ENCODE measurements at places on chromosomes 3 and 15. TPM values are rescaled to one million over a fixed set of nuclear protein-coding genes. Genes with fewer than 3 reads are reported as not detected.

GRCh38 chr15:90063770-90064247 is 38.5 kb downstream of the IDH2 start:
- no peak for DNase-seq
- H3K4me1 ChIP-seq = peaks cover 40% of the 10 kb centered on the region
- H3K27me3 ChIP-seq = no peaks in the 10 kb centered on the region

GRCh38 chr3:11381563-11381962 is 109.4 kb downstream of the ATG7 start:
- no peaks in the 10 kb centered on the region for H3K27me3 ChIP-seq
- DNase-seq = no peak
- no peaks in the 10 kb centered on the region for H3K4me1 ChIP-seq
- no peak overlapping the region for H3K27ac ChIP-seq

DNA sequence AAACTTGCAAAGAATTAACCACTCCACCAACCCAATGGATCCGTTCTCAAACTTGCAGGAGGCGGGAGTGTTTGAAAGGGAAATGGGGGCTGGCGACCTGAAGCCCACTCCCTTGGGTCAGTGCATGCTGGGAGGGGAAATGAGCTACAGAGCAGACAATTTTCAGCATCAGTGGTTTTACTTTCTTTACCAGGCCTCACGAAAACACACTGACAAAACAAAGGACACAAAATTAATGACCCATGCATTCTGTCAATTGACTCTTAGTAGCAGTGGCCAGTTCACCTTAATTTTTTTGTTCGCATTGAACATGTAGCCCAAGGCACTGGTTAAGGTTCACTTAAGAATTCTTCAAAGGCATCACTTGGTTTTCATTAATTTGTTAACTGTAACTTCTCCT is 413.5 kb downstream of the MECOM start:
- no peak overlapping the region for H3K4me3 ChIP-seq
- no peaks in the 10 kb centered on the region for H3K4me1 ChIP-seq
- no peaks in the 10 kb centered on the region for H3K27me3 ChIP-seq
- H3K36me3 ChIP-seq = no peaks in the 10 kb centered on the region
- DNase-seq = no peak
- no peak overlapping the region for H3K27ac ChIP-seq

- no peaks in the 10 kb centered on the region for H3K27me3 ChIP-seq
- no peak overlapping the region for H3K4me3 ChIP-seq
- peaks cover 22% of the 10 kb centered on the region for H3K36me3 ChIP-seq
Measured at GRCh38 chr3:52401551-52401950, 43.4 kb downstream of the SEMA3G start.

- no peaks in the 10 kb centered on the region for H3K36me3 ChIP-seq
- H3K27ac ChIP-seq = no peak overlapping the region
- no peak for DNase-seq
- H3K4me3 ChIP-seq = no peak overlapping the region
Measured at GRCh38 chr15:73015493-73015892, 36.8 kb upstream of the NEO1 start.

- H3K36me3 ChIP-seq = no peaks in the 10 kb centered on the region
- no peak overlapping the region for H3K4me3 ChIP-seq
- no peaks in the 10 kb centered on the region for H3K27me3 ChIP-seq
- H3K27ac ChIP-seq = peak overlapping the region; percentile 18
- no peaks in the 10 kb centered on the region for H3K4me1 ChIP-seq
Measured at GRCh38 chr15:70714565-70714964, 48.8 kb downstream of the UACA start.

DNA sequence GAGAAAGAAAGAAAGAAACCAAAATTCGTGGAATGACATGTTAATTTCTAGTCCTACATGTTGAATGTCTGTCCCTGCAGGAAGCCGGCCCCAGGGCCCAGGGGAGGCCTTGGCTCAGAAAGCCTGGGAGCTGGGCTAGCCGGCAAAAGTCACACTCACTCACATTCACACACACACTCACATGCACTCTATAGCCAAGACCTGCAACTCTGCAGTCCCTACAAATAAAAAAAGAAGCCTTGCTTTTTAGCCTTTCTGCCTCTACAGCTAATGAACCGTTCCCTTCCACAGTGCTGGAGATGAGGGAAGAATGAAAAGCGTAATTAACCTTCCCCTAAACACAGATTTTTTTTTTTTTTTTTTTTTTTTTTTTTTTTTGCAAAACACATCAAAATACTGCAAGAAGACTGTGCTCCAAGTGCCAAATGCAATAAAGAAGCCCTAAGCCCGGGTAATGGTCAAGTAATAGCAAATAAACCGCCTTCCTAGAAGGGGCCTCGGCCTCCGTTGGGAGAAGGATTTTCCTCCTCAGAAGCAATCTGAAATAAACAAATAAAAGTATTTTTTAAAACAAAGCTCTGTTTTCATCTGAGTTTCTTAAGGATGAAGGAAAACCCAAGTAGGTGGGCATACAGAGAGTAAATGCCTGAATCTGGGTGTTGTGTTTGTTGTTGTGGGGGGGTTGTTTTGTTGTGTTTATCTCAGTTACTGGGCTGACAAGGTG is 4.3 kb downstream of the MECOM start:
- DNase-seq = no peak
- H3K27me3 ChIP-seq = peaks cover 8% of the 10 kb centered on the region
- no peaks in the 10 kb centered on the region for H3K4me1 ChIP-seq
- H3K4me3 ChIP-seq = no peak overlapping the region
- H3K36me3 ChIP-seq = no peaks in the 10 kb centered on the region
- no peak overlapping the region for H3K27ac ChIP-seq

- no peak for DNase-seq
- no peaks in the 10 kb centered on the region for H3K4me1 ChIP-seq
- H3K27ac ChIP-seq = no peak overlapping the region
- no peak overlapping the region for H3K4me3 ChIP-seq
- no peaks in the 10 kb centered on the region for H3K27me3 ChIP-seq
Measured at GRCh38 chr15:85743392-85744055, 51.2 kb downstream of the KLHL25 start.

DNA sequence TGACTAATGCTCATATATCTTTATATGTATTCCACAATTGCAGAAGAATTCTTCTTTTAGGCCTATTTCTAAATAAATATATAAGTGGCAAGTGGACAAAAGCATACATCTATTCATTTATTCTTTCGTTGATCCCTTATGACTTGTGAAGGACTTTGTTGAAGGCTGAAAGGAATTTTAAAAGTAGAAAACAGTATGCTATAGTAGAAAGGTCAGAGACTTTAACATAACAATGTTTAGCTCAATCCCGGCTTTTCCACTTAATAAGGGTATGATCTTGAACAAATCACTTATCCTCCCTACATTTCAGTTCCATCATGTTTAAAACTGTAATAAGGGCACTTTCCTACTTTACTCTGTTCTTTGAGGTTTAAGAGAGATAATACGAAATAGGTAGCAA is 672.9 kb downstream of the MECOM start:
- no peaks in the 10 kb centered on the region for H3K27me3 ChIP-seq
- H3K27ac ChIP-seq = no peak overlapping the region
- no peaks in the 10 kb centered on the region for H3K4me1 ChIP-seq
- no peaks in the 10 kb centered on the region for H3K36me3 ChIP-seq
- no peak for DNase-seq
- H3K4me3 ChIP-seq = no peak overlapping the region

- H3K27ac ChIP-seq = no peak overlapping the region
- H3K27me3 ChIP-seq = no peaks in the 10 kb centered on the region
- no peak for DNase-seq
- no peak overlapping the region for H3K4me3 ChIP-seq
- no peaks in the 10 kb centered on the region for H3K4me1 ChIP-seq
Measured at GRCh38 chr15:42193383-42193782, 14.7 kb downstream of the VPS39 start.

DNA sequence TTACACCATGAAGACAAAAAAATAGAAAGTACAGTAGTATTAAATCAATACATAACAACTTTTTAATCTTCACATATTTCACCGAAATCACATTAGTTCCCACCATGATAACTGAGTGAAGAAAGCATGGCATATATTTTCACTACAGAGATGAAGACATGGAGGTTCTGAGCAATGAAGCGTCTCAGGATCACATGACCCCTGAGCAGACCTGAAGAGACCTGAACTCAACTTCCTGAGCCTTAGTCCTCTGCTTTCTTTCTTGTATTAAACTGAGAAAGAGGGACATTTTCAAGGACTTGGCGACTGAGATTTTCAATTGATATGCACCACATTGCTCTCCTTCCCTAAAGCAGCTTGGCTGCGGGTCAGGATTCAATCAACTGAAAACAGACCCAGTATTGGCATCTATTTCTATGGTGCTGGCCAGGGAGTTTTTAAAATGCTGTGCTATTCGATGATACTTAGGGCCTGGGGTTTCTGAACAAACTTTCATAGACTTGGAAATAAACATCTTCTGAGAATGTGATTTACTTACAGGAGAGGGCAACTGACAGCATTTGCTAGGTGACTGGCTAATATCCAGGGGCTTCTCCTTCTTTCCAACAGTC is 165.1 kb downstream of the LSAMP start:
- H3K4me3 ChIP-seq = no peak overlapping the region
- H3K36me3 ChIP-seq = no peaks in the 10 kb centered on the region
- no peak for DNase-seq

DNA sequence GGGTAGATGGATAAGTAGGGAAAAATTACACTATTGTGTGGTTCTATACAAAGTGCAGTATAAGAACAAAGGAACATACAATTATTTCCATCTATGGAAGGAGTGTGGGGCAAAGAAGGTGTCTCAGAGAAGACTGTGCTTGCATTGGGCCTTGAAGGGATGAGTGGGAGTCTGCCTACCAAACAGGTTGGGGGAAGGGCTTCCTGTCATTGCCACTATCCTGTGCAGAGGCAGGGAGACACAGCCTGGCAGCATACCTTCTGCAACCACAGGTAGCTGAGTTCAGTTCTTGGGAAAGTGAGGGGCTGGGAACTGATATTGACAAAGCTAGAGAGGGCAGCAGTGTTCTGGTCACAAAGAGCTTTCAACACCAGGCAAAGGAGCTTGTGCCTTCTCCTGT is 3.4 kb downstream of the TIMP4 start:
- no peaks in the 10 kb centered on the region for H3K27me3 ChIP-seq
- H3K27ac ChIP-seq = no peak overlapping the region
- no peaks in the 10 kb centered on the region for H3K4me1 ChIP-seq
- H3K4me3 ChIP-seq = no peak overlapping the region
- H3K36me3 ChIP-seq = no peaks in the 10 kb centered on the region

DNA sequence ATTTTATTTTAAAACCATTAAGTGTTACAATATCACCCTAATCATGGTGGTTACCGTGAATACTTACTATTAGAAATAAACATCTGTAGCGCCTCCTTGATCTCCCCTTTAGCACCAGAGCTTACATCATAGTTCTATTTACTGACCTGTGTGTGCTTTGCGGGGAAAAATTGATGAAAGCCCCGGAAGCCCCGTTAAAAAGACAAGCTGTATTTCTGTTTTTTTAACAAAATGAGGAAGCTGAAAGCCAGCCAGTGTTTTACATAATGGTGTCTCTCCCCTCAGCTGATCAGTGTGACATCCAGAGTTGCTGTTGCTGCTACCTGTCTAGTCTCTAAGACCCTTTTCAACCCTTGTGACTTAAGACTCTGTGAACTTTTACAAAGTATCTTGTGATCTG is 100.8 kb downstream of the OPA1 start:
- no peaks in the 10 kb centered on the region for H3K4me1 ChIP-seq
- no peak overlapping the region for H3K27ac ChIP-seq
- H3K36me3 ChIP-seq = no peaks in the 10 kb centered on the region
- DNase-seq = no peak

Gene BFSP2
- not detected for total RNA-seq

Gene SPINK8
- total RNA-seq = not detected

Gene RASGRP1
- total RNA-seq = 1.5 TPM

Data from colonic mucosa (tissue), 4 donors.